ENCODE measurements at places on chromosomes 4 and X.
A peak's percentile ranks its signal among the peaks of the same experiment; 100 is the strongest.

DNA sequence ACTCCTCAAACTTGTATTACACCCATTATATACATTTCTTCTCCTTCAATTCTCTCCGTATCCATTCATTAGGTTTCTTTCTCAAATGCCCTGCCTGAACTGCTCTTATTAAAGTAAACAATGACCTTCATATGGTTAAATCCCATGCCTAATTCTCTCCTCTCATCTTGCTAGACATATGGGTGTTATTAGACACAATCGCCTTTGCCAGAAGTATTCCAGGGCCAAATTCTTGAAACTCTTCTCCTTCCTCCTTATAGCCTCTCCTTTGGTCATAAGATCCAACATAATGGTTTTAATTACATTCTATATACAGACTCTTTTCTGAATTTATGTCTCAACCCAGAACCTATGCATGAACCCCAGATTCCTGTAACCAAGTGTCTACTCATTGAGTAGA is 4.8 kb downstream of the ANXA10 start:
- DNase-seq: no peak

DNA sequence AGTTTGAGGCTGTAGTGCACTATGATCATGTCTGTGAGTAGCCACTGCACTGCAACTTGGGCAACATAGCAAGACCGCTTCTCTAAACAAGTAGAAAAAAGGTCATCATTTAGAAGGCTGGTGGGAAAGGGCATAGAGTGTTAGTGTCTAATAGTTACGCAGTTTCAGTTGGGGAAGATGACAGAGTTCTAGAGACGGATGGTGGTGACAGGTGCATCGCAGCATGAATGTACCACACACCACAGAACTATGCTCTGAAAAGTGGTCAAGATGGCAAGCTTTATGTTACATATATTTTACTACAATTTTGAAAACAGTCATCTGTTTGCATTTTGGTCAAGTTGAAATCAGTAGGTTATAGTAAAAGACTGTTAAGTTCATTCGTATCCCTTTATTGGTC is 23.7 kb upstream of the CLDN34 start:
- DNase-seq: no peak

DNA sequence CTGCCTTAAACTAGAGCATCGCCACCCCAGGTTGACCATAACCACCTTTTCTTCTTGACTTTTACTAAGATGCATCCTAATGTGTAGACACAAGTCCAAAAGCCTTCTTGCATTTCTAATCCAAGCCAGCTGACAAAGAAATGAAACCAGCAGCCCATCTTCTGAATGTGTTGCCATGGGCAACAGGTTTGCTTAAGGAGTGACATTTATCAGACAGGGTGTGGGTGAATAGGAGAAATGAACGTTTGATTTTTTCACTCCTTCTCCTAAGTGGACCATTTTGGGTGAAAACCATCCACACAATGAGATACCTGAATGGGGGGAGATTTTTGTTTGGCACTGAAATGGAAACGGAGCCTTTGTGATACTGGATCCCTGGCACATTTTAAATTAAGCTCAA is 72.7 kb upstream of the C4orf50 start:
- no peak for DNase-seq

GRCh38 chr4:57151481-57151880 is 41.3 kb upstream of the IGFBP7 start:
- DNase-seq: no peak

- DNase-seq: peak; percentile 4
Measured at GRCh38 chrX:38260231-38260630, 39.6 kb upstream of the SRPX start.

- no peak for DNase-seq
Measured at GRCh38 chr4:184114431-184114830, 103.2 kb downstream of the ENPP6 start.

DNA sequence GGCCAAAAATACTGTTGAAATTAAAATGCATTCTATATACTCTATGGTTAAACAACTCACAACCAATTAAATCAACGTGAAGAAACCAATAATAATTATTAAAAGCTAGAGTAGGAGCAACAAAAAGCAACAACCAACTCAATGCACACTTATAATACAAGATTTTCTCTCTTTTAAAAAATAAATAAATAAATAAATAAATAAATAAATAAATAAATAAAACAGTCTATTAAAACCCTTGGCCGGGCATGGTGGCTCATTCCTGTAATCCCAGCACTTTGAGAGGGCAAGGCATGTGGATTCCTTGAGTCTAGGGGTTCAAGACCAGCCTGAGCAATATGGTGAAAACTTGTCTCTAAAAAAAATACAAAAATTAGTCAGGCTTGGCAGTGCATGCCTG is 62.7 kb downstream of the ENOX2 start:
- no peak for DNase-seq

DNA sequence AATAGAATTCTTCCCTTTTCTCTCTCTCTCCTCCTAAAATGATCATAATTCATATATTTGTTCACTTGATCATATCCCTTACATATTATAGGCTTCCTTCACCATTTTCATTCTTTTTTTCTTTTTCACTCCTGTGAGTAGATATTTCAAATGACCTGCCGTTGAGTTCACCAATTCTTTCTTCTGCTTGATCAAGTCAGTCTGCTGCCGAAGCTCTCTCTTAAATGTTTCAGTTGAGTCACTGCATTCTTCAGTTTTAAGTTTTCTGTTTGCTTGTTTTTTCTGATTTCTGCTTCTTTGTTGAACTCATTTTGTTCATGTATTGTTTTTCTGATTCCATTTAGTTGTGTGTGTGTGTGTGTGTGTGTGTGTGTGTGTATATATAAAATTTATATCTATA is 354.3 kb downstream of the GPAT3 start:
- no peak for DNase-seq

- DNase-seq: no peak
Measured at GRCh38 chr4:85005865-85006377, 39.4 kb upstream of the WDFY3 start.

DNA sequence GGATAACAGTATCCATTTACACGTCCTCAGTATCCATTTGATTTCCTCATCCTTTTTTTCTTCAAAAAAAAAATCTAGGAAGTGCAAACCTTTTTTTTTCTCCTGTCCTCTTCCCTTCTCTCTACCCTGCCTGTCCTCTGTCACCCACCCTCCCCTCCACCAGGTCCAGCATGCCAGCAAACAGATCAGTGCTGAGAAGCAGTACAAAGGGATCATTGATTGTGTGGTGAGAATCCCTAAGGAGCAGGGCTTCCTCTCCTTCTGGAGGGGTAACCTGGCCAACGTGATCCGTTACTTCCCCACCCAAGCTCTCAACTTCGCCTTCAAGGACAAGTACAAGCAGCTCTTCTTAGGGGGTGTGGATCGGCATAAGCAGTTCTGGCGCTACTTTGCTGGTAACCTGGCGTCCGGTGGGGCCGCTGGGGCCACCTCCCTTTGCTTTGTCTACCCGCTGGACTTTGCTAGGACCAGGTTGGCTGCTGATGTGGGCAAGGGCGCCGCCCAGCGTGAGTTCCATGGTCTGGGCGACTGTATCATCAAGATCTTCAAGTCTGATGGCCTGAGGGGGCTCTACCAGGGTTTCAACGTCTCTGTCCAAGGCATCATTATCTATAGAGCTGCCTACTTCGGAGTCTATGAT is 1.7 kb downstream of the SLC25A4 start:
- no peak for DNase-seq

DNA sequence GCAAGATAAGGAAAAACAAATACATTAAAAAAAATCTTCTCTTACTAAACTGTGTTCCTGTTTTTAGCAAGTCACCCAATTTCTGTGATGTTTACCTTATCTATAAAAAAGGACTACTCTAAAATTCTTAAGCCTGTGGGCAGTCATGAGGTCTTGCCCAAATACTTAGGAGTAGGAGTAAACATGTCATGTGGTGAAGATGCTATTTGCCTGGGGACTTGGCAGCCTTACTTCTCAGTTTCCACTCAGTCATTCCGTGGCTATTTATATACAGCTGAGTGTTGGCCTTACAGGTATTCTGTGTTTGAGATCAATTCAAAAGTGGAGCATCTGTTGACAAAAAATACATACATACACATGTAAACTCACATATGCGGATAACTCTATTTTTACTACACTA is 89.9 kb upstream of the TLR2 start:
- DNase-seq: peak; percentile 19

GRCh38 chr4:126338548-126338947 is 1023.8 kb downstream of the FAT4 start:
- DNase-seq: no peak

DNA sequence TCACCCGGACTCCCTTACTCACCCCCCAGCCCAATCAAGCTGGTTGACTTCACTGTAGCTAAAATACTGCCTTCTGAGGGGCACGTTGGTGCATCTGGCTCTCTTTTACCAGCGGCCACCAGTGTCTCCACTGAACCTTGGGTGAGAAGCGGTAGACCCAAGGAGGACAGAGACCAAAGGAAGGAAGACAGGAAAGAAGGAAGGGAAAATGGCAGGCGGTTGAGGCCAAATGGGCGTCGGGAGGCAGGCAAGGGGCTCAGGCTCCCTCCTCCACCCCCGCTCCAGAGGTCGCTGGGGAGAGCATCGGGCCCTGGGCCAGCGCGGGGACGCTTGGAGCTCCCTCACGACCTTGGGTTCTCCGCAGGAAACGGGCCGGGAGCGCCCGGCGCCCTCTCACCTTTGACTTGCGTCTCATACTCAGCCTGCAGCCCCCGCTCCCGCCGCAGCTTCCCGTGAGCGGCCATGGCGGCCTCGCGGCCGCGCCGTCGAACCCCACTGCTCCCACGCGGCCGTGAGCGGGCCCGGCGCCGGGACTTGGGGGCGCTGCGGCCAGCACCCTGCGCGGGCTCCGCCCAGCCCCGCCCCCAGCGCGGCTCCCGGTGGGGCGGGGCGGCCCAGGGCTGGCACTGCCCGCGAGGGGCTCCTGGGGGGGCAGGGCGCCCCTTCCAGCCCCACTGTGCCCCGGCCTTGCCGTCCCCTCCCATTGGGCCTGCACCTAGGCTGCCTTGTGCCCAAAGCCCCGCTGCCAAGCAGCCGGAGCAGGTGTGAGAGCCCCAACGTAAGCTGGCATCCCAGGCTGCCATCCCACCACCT is at the start of gene ARHGAP4:
Gene ARHGAP4 (minus strand): TSS at position 526 of the 813 bp plus-strand sequence. CDS start 62 bp downstream, at position 464.
- DNase-seq: peak; percentile 56

DNA sequence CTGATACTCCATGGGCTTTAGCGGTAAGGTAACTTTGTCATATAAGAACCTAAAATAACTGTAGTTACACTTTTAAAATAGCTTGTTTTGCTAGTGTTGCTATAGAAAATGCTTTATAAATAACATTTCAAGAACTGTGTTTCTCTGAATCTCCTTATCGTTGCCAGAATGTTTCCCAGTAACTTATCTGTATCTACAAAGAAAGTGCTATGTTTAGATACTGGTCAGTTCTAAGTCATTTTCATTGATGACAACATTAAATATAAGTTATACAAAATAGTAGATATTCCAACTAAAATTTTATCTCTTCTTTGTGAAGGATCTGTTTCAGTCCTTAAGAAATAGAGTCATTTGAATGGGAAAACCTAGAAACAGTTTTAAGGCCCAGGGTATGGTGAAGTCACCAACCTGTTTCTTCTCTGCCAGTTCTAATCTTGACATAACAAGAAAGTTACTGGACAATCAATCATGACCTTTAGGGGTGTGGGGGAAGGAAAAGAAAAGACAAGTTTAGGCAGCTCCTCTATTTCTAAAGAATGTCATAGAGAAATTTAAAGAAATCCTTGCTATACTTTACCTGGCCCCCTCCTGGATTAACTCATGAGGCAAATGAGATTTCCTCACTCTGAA is 425.9 kb downstream of the RPA4 start:
- DNase-seq: peak; percentile 77

DNA sequence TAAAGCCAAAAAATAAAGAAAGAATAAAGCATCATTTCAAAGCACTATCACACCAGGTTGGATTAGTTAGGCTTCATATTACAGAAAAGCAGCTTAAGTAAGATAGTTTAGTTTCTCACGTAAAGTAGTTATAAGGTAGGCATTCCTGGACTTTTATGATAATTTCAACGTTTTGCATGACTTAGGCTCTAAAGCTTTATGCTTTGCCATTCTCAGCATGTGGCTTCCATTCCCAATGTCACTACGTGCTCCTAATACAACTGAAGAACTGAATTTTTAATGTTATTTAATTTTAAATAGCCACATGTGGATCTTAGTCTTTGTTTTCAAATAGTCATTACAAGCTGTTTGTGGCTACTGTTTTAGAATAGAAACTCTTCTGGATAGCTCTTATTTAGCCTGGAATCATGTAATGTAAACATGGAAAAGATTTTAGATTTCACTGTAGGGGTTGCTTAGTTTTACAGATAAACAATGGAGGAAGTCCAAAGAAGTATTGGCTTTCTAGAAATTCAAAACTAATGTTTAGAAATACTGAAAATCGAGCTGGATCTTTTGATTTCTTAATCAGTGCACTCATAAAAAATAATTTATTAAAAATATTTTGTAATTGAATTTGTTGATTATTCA is 710.0 kb downstream of the IL1RAPL1 start:
- DNase-seq: no peak

- no peak for DNase-seq
Measured at GRCh38 chr4:32589853-32590252, 1869.7 kb downstream of the PCDH7 start.

DNA sequence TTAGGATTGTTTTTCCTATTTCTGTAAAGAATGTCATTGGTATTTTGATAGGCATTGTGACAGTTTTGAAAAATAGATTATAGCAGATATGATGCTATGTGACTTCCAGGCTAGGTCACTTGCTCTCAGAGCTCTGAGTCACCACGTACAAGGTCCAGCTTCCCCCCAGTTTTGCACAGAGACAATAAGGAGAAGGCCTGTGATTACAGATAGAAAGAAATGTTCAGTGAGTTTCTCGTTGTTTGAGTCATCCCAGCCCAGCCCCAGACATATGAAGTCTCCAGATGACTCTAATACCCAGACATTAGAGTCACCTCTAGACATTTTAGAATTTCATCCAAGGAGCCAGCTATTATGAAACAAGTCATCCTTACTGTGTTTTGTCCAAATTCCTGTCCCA is 57.2 kb downstream of the MFAP3L start:
- DNase-seq: no peak

DNA sequence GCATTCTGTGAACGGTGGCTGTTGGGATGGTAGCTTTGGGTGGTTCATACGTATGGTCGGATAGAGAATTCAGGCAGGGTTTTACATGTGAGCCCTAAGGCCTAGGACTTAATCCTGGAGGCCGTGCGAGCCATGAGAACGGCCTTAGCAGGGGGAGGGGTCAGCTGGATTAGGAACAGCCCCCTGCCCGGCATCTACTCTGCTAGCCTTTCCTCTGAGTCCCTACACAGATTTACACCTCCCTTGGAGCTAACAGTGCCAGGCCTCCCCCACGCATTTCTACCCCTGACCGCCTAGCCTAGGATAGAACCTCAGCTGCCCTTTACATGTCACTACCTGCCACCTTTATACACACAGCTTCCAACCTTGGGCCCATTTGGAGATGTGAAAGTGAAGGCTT is 7.1 kb downstream of the PRAF2 start:
- DNase-seq: no peak

GRCh38 chrX:109624641-109625616 is at the start of gene KCNE5:
KCNE5 (minus strand) TSS chrX:109625172; CDS start chrX:109625020, 152 bp downstream.
- DNase-seq: no peak

GRCh38 chr4:93319041-93319440 is 509.5 kb upstream of the ATOH1 start:
- no peak for DNase-seq

Measured in erythroblast (primary cell).